Mesangial cell (primary cell): ENCODE measurements at places on chromosomes 2 and 18. TPM values are rescaled to one million over a fixed set of nuclear protein-coding genes. Genes with fewer than 3 reads are reported as not detected.

Gene SAG
- not detected in 2 replicates for total RNA-seq

Gene TMEM178A
- 4.4 and 12.5 TPM in 2 replicates for total RNA-seq

Gene OTX1
- total RNA-seq: 0.16 TPM in 1 of 2 replicates, not detected in the other

Gene FAM124B
- not detected in 2 replicates for total RNA-seq

Gene LRRC30
- total RNA-seq: not detected in 2 replicates

Gene NGEF
- 0.98 and 1.5 TPM in 2 replicates for total RNA-seq

Gene GATA6
- 20.7 and 26.0 TPM in 2 replicates for total RNA-seq

Gene TUBA4B
- not detected in 2 replicates for total RNA-seq

Gene CERKL
- 0.38 and 0.65 TPM in 2 replicates for total RNA-seq

Gene LAMA1
- total RNA-seq: 14.3 and 17.5 TPM in 2 replicates

Gene GKN2
- not detected in 2 replicates for total RNA-seq

Gene GCG
- total RNA-seq: not detected in 2 replicates

Gene MPPE1
- total RNA-seq: 8.8 and 29.7 TPM in 2 replicates

Gene EML6
- 0.16 and 5.5 TPM in 2 replicates for total RNA-seq

Gene RTTN
- total RNA-seq: 3.5 and 14.3 TPM in 2 replicates

Gene PLEKHH2
- total RNA-seq: 2.8 and 8.2 TPM in 2 replicates

Gene DYNAP
- not detected in 2 replicates for total RNA-seq

Gene COL4A3
- under 0.01 and 0.76 TPM in 2 replicates for total RNA-seq

Gene NYAP2
- not detected in 2 replicates for total RNA-seq

Gene FIGLA
- not detected in 2 replicates for total RNA-seq

Gene MAPRE2
- 9.8 and 10.1 TPM in 2 replicates for total RNA-seq

Gene IL37
- total RNA-seq: not detected in 2 replicates

Gene CTNNA2
- total RNA-seq: 0.51 TPM in 1 of 2 replicates, not detected in the other

Gene SLC23A3
- total RNA-seq: under 0.01 and 0.25 TPM in 2 replicates

Gene CD207
- not detected in 2 replicates for total RNA-seq

Gene TCF23
- not detected in 2 replicates for total RNA-seq

Gene CHST9
- 0.81 and 2.0 TPM in 2 replicates for total RNA-seq

Gene TDRD15
- not detected in 2 replicates for total RNA-seq

Gene MFSD2B
- 0.16 and 0.38 TPM in 2 replicates for total RNA-seq
